ENCODE measurements at places on chromosomes 2 and 18.
A peak's percentile ranks its signal among the peaks of the same experiment; 100 is the strongest.

DNA sequence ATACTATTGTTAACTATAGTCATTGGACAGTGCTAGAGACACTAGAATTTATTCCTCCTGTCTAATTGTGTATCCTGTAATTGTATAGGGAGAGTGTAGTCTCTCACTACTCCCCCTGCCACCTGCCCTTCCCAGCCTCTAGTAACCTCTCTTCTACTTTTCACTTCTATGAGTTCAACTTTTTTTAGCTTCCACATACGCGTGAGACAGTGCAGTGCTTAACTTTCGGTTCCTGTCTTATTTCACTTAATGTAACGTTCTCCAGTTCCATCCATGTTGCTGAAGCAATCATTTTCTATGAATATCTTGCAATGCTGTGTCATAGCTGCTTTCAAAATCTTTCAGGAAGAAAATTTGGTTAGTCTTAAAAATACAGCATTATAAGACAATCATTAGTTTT is 22.8 kb upstream of the RUFY4 start:
- DNase-seq, result no peak

DNA sequence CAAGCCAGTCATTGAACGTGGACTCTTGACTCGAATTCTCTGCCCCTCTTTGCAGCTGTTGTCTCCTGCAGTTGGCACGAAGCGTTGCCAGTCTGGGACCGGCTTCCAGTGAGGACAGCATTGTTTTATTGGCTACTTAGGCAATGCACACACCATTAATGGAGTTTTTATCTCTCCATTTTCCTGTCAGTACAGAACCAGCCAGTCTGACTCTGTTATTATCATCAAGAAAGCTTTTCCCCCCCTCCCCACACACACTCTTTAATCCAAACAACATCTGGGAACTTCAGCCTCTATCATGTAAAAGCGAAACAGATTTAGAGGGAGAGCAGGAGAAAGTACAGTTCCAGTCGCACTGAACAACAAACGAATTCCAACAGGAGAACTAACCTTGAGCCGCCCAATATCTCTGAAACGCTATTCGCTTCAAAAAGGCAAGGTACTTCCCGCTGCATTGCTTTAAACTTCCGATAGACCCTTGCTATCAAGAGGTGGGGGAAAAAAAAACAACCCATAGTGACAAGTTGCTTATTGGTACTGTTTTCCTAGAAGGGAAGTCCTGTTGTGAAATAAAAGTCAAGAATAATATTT is 38.2 kb downstream of the ACVR1 start:
- no peak for DNase-seq

- no peak for DNase-seq
Measured at GRCh38 chr2:209640358-209640757, 131.3 kb upstream of the UNC80 start.

DNA sequence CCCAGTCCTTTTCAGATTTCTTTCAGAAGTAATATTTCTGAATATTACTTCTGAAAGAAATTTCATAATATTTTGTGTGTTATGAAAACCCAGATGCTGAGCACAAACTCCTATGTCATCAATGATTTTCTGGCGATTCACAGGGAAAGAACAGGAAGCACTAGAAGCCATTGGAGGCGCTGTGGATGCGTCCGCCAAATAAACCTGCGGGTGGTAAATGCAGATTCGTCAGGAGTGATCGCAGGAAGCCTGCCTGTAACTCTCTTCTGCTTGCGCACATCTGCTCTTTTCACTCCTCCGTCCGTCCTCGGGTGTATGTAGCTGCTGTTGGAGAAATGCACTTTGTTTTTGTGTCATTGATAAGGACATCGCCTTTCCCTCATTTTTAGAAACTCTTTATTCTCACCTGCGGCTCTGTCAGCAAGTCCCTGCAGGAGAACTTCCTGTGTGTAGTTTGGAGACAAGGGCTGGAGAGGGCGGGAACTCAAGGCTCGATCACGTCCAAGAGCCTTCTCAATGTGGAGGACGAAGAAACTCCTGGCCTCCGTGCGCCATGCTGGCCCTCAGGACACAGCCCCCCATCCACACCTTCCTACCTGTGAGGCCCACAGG is 483.8 kb downstream of the GALR1 start:
- DNase-seq, result no peak

DNA sequence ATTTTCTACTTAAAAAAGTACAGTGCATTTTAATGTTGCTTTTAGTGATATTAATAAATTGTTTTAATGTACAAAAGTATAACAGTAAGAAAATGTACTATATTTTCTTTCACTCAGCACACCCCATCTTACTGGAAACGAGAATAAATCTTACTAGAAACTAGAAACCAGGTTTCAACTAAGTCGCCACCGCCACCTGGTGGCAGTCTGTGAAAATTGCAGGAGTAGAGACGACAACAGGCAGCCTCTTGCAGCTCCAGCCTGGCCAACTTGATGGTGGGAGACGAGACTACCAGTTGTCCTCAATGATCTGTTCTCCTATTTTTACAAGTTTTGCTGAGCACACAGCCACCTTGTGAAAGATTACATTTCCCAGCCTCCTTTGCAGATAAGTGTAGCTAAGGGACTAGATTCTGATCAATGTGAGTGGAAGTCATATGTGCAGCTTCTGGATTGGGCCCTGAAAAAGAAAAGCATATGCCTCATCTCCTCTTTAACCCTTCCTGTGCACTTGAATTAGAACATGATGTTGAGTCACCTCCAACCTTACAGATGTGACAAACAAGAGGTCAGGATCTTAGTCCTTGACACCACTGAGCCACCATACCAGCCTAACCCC is 8.7 kb downstream of the OTOF start:
- DNase-seq, result peak; percentile 75

- no peak for DNase-seq
Measured at GRCh38 chr2:128298286-128298685, 20.4 kb downstream of the HS6ST1 start.

GRCh38 chr18:5439986-5440696 is 103.7 kb downstream of the EPB41L3 start:
- no peak for DNase-seq

- DNase-seq, result no peak
Measured at GRCh38 chr18:45449418-45450227, 165.7 kb upstream of the SLC14A2 start.

DNA sequence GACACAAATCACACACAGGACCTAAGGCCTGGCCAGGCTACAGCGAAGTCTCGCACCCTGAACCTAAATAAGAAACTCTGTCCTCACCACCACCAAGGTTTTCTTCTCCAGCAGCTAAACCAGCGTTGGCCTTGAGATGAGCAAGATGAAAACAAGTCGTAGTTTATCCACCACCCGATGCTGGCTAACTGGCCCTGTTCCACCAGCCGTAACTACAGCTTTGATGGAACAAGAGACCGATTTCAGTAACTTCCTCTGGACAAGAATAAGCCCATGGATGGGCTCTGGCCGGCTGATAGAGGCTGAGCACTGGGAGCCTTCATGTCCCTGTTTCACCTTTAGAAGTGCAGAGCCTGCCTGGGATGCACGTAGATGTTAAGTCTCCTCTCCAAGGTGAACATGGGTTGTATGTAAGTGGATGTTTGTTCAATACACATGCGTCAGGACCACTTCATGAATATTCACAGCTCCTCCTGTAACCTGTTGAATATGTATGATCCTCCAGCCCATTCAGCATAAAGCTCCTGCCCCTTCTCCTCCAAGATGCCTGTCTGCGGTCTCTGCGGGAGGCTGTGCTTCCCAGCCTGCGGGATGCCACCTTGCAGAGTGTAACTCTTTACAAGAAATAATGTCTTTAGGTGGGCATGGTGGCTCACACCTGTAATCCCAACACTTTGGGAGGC is 24.2 kb downstream of the ADI1 start:
- DNase-seq, result no peak

DNA sequence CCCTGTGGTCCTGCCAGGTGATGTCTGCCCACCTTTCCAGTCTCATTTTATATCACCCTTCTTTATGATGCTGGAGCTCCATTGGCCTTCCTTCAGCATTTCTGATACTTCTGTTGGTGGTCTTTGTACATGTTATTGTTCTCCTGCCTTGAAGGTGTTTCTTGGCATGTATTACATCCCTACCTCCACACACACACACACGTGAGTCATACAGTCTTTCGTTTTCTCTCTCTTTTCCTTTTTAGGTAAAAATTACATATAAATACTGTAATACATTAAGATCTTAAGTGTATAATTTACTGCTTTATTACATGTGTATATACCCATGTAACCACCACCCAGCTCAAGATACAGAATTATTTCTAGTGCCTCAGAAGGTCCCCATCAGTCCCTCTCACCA is 10.2 kb upstream of the ADGRF3 start:
- DNase-seq, result no peak

DNA sequence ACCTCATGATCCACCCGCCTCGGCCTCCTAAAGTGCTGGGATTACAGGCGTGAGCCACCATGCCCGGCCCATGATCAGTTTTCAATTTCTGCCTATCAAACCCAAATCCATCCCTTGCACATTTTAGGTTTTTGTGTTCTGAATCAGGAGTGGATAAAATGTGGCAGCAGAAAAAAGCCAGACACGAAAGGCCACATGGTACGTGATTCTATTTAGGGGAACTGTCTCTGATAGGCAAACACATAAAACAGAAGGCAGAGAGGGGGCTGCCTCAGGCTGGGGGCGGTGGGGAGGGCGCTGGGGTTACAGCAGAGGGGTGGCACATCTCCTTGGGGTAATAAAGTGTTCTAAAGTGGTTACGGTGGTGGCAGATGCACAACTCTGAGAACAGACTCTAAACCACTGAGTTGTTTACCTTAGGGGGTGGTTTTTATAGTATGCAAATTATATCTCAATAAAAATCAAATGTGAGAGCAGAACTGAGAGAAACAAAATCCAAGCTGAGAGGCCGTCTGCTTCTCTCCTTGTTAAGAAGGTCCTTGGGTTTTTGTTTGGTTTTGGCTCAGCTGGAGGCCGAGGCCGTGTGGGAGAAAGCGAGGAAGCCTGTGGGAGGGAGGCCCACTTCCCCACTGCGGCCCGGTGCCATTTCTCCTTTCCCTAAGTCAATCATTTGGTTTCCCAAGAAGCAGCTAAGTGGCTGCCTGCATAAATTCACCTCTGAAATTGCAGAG is 78.0 kb downstream of the SOWAHC start:
- no peak for DNase-seq

DNA sequence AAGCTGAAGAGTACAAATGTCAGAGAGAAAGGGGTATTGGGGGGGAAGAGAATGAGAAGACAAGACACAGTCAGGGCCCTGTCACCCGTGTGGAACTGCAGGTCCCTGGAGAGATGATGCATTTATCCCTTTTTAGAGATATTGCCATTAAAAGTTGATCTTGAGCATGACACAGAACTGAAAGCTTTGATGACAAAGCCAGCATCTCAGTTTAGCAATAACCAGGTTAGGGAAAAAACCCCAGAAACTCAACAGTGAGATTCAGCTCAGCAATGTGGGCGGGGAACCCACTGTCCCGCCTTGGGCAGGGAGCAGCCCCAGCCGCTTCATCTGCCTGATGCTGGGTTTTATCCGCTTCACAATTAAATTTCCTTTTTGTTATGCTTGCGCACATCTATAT is 181.1 kb downstream of the NEDD4L start:
- no peak for DNase-seq

DNA sequence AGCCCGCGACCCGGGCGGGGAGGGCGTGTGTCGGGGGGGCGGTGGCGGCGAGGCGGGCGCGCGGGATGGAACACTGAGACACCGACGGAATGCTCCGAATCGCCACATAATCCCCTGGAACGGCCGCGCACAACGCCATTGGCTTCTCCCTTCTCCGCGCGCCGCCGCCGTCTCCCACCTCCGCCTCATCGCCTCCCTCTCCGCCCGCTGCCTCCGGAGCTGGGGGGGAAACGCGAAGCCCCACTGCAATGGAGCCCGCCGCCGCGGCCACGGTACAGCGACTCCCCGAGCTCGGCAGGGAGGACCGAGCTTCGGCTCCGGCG is at the start of gene PHLPP1:
Gene PHLPP1, plus strand, starts transcription at position 106 of the 323 bp plus-strand sequence. Its CDS starts 143 bp downstream, at position 249.
- DNase-seq, result no peak

- no peak for DNase-seq
Measured at GRCh38 chr18:8965398-8965797, 137.1 kb upstream of the NDUFV2 start.

- no peak for DNase-seq
Measured at GRCh38 chr2:172931256-172931894, 144.3 kb upstream of the MAP3K20 start.

- DNase-seq, result no peak
Measured at GRCh38 chr2:202007015-202007982, 26.4 kb upstream of the FZD7 start.

GRCh38 chr2:46273919-46274318 is 23.3 kb upstream of the EPAS1 start:
- no peak for DNase-seq

- DNase-seq, result no peak
Measured at GRCh38 chr2:118029025-118029424, 15.2 kb upstream of the CCDC93 start.

DNA sequence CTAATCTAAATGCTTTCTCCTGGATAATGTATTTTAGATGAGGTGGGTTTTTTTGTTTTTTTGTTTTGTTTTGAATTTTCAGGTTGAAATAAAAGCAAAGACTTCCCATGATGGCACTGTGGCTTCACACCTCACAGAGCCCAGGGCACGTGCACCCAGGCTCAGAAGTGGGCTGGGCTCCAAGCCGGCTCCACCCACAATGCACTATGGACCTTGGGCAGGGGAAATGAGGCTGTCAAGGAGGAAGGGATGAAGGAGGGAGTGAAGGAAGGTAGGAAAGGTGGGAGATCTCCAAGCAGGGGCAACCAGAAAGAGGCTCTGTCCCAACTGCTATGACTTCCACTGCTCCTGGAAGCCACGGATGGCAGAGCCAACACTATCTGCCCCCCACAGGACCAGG is 60.4 kb downstream of the BIN1 start:
- no peak for DNase-seq

DNA sequence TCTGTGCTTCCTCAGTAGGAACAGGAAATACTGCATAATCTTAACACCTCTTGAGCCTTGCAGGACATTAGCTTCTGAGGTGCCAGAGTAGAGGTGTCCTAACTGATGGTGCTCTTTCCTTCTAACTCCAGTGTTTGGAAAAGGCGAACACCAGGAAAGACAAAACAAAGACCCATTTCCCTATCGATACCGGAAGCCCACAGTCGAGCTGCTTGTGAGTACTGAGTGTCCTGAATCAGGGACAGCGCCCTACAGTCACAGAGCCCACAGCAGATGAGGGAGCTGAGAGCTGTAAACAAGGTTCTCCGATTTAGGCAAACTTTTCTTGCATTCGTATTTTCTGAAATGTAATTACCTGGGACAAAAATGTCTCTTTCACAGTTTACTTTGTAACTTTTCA is 50.7 kb downstream of the SLC14A2 start:
- DNase-seq, result no peak

Data from hematopoietic multipotent progenitor cell treated with erythropoietin and hydrocortisone succinate and interleukin-3 and kit ligand, for 15 days (in vitro differentiated cells).